ENCODE measurements at places on chromosomes 4 and X.

DNA sequence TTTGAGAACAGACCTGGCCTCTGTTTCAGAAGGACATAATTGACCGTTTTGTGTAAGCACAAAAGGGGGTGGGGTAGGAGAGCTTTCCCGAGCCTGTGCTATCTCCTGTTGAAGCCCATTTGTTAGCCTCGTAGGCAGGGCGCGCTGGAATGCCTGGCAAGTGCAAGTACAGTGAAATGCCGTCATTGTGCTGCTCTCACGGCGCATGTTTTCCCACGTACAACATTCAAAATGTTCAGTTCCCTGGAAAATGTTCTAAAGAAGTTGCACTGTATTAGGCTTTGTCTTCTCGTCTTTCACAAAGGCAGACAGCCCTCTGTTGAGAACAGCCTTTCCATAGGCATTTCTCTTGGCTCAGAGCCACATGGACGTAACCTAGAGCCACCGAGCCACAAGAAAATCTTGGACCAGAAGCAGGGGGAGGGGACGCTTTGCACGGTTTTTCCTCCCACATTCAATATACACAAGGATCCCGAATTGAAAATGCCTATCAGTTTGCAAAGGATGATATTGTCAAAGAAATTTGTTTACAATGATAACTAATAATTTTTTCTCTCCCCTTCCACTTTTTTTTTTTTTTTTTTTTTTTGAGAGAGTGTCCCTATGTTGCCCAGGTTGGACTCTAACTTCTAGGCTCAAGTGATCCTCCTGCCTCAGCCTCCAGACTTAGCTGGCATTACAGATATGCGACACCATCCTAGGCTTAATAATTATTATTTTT, 54.6 kb upstream of the RAPGEF2 start:
- DNase-seq: no peak

DNA sequence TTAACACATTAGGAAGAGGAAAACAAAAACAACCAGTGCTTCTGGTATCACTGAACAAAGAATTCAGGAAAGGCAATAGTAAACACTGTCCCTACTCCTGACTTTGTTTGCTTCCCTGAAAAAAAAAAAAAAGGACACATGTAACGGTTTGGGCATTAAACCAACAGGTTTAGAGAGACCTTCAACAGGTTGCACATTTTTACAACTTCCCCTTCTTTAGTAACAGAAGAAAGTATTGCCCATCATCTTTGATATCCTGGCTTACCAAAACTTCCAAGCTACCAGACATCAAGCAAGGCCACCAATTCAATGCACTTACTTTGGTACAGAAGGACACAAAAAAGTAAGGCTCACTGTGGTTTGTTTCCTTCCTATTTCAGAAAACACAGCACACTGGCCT, 131.9 kb upstream of the MAP3K15 start:
- no peak for DNase-seq

GRCh38 chr4:169099771-169100180, 89.7 kb upstream of the CBR4 start:
- no peak for DNase-seq

DNA sequence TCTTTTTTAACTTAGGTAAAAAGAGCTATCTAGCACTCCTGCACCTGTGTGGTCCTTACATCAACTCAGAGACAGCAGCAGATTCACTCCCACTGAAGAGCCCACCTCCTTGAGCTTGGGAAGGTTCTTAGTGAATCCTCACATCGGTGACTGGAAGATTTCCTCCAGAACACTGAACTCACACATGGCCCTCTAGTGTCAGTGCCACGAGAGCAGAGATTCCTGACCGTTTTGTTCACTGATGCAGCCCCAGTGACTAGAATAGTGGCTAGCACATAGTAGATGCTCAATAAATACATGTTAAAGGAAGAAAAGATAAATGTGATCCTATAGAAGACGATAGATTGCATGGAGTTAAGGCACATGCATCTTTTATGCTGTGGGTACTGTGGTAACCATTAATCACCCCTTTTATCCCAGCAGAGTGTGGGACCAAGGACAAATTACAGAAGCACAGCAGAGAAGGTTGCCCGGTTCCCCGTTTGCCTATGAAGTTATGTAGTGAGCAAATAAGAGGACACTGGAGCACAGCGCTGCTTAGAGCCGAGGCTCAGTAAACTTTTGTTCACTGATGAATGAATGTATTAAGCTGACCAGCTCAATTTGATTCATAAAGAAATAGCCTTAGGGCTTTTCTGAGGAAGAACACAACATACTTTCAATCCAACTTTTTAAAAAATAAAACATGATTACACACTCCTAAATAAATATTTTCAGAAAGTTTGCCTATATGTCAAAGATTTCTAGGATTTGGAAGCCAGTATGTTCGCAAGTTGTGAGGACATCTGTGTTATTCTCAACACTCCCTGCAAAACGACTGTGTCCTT, 8.7 kb downstream of the GASK1B start:
- DNase-seq: no peak

DNA sequence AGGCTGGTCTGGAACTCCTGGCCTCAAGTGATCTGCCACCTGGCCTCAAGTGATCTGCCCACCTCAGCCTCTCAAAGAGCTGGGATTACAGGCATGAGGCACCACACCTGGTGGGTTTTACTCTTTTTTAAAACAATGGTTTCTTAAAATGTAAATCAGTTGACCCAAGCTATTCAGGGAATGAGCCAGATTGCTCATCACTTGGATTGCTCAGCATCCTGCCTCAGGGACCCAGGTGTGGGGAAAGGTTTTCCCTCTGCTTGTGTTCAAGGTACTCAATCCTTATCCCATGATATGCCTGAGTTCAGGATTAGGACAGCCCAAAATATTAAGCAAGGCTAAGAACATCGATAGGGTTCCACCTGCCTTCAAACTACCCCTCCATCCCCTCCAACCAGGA, 67.4 kb downstream of the CHRNA9 start:
- no peak for DNase-seq

DNA sequence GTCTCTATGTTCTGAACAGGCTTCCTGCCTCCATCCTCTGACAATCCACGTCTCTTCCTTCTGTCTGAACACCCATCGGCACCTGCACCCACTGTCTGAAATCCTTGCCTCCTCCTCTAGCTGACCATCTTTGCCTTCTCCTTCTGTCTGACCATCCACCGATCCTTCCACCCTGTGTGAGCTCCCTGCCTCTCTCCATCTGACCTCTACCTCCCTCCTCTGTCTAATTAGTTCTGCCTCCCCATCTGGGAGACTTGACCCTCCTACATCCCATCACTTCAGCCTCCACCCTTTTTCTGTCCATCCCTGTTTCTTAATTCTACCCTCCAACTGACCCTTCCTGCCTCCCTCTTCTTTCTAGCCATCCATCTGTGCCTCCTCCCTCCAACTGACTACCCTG, 10.0 kb downstream of the SLC38A5 start:
- DNase-seq: no peak

DNA sequence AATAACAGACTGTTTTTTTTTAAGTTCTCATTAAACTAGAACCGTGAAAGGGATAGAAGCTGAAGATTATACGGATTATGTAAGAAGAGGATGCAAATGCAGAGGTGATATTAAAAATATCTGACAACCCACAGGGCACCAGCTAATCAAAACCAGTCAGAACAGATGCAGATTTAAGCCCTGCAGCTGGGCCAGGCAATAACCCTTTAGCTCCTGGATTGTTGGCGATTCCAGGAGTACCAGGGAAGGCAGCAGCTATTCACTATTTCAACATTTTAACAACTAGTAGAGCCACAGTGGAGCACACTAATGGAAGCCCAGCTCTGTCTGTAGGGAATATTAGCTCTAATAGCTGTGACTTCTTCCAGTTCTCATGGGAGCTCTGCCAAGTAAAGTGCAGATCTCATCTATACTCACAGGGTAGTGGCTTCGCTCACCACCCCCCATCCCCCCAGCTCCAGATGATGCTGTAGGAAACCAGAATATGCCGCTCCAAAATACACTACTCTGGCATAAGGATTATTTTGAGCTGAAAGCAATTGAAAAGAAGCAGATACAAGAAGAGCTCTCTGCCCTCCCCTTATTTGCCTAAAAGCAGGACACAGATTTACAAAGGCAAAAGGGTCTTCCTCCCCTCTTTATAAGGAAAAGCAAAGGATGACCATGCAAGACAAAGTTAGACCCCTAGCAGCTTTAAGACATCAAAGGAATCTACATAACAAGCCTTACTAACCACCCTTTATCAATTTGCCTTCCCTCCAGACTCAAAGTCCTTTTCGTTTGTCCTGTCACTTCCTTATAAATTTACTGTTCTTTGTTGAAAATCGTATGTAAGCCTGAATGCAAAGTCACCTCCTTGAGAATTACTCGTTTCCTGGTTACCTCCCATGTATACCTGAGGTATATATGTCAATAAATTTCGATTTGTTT, 13.7 kb downstream of the SCD5 start:
- no peak for DNase-seq

- DNase-seq: peak; percentile 31
Measured at GRCh38 chrX:130170752-130171445, 863 bp upstream of the RAB33A start.

DNA sequence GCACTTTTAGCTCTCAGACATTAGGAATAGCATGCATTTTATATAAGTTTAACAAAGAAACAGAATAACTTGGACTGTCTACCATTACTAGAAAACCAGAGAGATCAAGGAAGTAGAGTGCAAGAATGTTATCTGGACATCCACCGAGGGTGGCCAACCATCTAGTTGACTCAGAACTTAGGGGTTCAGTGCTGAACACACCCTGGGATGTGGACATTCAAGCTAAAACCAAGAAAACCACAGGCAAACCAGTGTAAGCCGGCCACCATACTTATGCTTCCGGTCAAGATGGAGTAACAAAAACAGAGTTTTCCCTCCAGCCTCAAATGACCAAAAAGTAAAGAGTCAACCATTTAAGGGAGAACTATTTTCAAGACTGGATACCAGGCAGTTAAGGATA, 181.4 kb upstream of the MXRA5 start:
- no peak for DNase-seq

DNA sequence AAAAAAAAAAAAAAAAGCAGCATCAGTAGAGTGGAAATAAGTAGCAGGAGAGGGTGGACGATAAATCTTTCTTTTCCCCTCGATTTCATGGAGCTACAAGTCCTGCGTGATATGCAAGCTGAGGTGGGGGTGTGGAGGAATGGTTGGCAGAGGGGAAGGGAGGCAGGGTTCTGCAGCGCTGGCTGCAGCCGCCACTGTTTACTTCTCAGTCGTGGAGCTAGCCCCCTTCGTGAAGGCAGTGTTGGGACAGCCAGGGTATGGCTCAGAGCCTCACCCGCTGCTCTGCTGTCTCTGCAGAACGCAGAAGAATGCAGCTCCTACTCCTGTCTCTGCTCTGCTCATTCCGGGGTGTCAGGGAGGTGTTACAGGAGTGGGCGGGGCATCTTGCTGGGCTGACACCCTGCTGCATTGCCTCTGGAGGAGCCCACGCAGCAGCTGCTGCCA, 140.6 kb downstream of the GPM6A start:
- DNase-seq: no peak

DNA sequence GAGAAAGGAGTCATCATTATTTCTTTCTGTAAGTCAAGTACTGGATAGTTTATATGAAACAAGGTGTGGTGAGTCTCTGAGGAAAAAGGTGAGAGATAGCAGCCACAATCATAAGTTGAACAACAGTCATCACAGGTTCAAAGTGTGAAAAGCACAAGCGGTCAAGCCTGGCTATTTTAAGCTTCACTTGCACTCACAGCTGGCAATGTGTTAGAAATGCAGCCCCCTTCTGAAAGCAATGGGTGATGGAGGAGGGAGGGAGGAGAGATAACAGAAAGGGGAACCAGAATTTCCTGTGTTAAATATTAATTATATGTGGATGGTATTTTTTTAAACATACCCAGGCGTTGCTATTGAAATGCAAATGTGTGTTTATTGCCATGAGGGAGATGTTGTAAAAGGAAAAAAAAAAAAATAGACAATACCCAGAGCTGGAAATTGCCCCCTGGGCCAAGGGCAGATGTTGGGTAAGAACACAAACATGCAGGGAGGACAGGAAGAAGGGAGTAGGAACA, 26.9 kb upstream of the BMP3 start:
- no peak for DNase-seq

GRCh38 chrX:66677430-66677829, 38.6 kb upstream of the EDA2R start:
- no peak for DNase-seq

DNA sequence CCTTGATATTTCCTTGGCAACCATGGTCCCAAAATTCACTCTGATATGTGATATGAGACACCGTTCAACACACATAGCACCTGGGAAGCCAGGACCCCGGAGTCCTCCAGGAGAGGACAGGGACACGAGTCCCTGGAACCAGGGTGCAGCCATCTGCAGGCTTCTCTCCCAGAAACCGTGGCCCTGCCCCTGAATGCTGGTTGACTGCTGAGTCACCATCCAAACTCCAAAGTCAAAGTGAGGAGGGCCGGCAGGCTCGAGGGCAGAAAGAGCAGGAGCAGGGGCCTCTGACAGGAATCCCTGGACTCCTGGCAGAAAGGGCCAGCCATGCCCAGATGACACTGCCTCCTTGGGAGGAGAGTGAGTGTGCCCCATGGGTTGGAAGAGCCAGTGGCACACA, 6.9 kb upstream of the PNMA6A start:
- no peak for DNase-seq

- no peak for DNase-seq
Measured at GRCh38 chr4:138291431-138291830, 49.3 kb upstream of the SLC7A11 start.

DNA sequence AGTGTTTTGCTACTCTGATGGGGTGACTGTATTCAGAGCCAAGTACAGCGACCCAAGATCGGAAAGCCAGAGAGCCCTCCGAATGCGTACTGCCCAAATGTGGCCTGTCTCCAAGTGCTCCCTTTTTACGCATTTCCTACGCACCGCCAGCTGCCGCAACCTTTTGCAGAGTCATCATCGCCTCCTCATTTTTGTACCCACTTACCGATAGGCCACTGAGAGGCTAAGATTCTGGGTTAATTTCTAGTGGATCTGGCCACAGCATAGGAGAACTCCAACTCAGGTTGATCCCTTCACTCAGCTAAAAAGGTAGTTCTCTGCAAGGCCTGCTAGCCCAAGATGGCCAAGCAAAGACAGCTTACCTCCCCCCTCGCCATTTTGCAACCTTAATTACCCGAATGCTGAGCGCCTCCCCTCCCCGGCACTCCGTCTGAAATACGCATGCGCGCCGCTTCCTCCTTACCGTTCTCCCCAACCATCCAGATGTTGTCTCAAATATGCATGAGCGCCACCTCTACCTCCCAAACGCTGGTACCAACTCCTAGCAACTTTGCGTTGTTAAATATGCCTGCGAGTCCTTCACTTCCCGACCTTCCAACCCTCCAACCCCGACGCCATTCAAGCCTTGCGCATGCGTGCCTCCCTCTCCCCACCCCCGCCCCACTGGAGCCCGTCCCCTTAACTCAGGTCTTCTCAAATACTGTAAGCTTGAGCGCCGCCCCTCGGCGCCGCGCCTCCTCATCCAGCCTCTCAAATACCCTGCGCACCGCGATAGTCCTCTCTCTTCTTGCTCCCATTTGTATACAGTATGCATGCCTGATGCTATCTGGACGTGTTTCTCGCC, 11.8 kb upstream of the ZCCHC13 start:
- peak; percentile 85 for DNase-seq

GRCh38 chr4:74157154-74157553, 764 bp upstream of the MTHFD2L start:
- no peak for DNase-seq

Measured in inflammatory macrophage treated with lipopolysaccharide for 1 hour (primary cell).